ENCODE measurements at places on chromosomes 11 and 22. TPM values are rescaled to one million over a fixed set of nuclear protein-coding genes. Genes with fewer than 3 reads are reported as not detected.
A peak's percentile ranks its signal among the peaks of the same experiment; 100 is the strongest.

Gene HIC2
- 3.2 TPM for total RNA-seq

Gene HARBI1
- total RNA-seq: 5.0 TPM

GRCh38 chr22:23071230-23072076, 1.1 kb downstream of the GNAZ start:
- DNase-seq: no peak

GRCh38 chr11:11968511-11969280, 39.7 kb downstream of the DKK3 start:
- no peak for DNase-seq

DNA sequence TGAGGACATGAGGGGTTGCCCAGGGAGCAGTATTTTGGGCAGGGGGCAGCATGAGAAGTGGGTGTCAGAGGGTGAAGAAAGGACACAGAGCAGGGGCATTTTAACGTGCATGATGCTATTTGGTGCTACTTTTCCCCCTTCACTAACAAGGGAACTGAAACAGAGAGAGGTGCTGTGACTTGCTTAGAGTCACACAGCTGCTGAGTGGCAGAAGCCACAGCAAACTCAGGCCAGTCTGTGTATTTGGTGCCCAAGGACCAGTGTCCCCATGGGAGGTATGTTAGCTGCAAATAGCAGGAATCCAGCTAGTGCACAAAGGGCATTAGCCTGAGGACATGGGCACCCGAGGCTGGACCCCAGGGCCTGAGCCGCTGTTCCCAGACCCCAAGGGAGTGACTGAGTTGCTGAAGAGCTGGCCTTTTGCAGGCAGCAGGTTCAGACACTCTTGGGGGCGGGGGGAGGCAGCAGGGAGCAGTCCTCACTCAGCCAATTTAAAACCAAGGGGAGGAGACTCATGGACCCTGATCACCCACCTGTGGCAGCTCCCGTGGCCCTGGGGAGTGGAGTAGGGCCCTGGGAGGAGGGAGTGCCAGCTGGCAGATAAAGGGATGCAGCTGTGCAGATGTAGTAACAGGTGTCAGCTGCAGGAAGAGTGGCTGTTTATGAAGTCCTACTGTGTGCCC, 14.6 kb downstream of the PARVG start:
- no peak for DNase-seq

- no peak for DNase-seq
Measured at GRCh38 chr11:17855531-17856290, 121.1 kb downstream of the KCNC1 start.

DNA sequence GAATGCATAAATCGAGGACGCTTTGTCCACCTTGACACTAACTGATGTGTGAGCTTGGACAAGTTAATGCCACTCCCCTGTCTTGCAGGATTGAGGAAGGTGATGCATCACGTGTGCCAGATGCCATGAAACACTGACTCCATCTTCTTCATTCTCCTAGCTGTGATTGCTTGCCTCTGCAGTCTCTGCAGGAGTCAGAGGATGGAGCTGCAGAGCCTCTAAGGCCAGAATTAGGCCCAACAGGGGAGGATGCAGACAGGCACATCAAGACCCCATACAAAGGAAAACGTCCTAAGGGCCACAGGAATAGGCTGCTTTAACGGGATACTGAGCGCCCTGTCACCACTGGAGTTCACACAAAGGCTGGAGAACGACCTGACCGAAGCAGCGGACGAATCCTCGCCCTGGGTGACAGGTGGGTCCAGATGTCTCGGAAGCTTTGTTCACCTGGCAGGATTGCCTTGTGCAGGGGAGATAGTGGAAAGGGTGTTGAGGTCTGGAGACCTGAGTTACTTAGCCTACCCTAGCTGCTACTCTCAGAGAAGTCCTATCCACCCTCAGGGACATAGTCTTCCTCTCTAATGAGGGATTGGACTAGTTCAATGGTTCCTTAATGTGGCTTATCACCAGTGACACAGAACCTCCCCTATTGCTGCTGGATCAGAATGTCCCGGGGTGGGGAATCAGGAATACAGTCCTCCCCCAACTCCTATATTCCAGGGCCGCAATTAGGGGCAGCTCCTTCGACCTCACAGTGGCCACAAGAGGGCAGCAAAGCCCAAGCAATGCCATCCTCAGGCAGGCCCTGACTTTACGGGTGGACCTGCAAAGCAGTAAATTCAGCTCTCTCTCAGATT, 32.4 kb downstream of the DBX1 start:
- DNase-seq: peak; percentile 81
